ENCODE measurements at places on chromosomes 11 and 22. TPM values are rescaled to one million over a fixed set of nuclear protein-coding genes. Genes with fewer than 3 reads are reported as not detected.

GRCh38 chr11:107792049-107792443 lies 66.5 kb downstream of the SLC35F2 start:
- no peak for DNase-seq

ADAMTS15 gene
- total RNA-seq, result 45.6 TPM

DNA sequence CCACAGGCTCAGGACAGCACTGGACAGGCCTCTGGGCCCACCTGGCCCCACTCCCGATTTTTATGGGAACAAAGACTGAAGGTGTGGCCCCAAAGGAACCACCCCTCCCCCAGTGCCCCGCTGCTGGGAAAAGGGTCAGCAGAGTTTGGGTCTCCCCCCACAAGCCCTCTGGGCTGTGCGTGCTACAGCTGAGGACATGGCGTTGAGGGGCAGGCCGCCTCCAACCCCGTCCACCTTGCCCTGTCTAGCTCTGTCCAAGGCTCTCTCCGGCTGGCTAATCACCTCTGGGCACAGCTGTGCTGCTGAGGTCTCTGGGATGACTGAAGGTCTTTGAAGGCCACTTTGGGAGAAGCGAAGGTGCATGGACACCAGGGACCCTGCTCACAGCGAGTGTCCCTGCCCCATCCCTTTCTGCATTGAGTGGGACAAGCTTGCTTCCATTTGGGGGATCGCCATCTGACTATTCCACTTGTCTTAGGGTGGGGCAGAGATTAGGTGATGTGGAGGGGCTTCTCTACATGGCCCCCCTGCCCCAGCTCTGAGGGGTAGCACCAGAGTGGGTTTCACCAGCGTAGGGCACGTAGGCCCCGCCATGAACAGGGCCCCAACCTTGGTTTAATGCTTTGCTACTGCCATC lies 6.5 kb downstream of the ASCL2 start:
- DNase-seq, result no peak

GRCh38 chr22:47051441-47052071 lies 289.1 kb downstream of the TBC1D22A start:
- DNase-seq, result no peak

GRCh38 chr11:111177037-111177871 lies 68.3 kb upstream of the POU2AF2 start:
- DNase-seq, result no peak

DNA sequence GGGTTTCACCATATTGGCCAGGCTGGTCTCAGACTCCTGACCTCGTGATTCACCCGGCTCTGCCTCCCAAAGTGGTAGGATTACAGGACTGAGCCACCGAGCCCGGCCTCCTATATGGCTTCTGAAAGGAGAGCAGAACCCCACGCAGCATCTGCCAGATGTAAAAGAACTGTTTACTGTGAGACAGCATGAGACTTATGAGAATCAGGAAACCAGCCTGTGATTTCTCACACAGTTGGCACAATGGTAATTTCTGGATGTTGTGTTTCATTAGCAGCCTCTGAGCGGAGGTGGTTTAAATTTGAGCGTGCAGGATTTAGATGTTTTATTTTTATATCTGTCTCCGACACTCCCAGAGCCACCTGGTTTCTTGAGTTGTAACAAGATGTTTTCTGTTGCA lies 33.8 kb downstream of the CEP164 start:
- no peak for DNase-seq

PRDM11 gene
- 16.0 TPM for total RNA-seq

GRCh38 chr11:132177106-132177505 lies 806.7 kb downstream of the NTM start:
- DNase-seq, result no peak

DNA sequence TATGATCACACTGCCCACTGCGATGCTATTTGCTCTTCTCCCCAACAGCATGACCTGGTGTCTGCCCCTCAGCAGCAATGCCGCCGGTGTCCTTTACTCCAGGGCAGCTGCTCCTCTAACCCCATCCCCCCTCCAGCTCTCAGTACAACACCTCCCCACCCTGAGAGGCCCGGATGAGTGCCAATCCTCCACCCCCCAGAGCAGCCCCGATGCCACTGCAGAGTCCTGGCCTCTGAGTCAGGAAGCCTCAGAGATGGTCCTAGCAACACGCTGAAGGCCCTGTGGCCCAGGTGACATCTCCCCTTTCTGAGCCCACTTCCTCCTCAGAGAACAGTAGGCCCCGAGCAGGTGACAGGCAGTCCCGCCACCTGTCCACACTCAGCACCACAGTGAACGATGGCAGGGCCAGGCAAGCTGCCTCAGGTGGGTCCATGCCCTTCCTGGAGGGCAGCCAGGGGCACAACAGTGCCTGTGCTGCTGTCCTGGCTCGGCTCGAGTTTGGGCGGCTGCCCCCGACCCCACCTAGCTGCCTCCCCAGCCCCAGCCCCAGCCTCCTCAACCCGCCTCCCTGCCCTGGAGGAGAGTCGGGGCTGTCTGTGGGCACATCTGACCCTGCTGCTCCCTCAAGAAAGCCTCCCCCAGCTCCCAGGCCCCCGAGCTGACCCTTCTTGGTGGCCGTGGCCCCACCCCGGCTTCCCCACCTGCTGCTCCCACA lies 3.9 kb upstream of the NDUFS8 start:
- DNase-seq, result no peak

DNA sequence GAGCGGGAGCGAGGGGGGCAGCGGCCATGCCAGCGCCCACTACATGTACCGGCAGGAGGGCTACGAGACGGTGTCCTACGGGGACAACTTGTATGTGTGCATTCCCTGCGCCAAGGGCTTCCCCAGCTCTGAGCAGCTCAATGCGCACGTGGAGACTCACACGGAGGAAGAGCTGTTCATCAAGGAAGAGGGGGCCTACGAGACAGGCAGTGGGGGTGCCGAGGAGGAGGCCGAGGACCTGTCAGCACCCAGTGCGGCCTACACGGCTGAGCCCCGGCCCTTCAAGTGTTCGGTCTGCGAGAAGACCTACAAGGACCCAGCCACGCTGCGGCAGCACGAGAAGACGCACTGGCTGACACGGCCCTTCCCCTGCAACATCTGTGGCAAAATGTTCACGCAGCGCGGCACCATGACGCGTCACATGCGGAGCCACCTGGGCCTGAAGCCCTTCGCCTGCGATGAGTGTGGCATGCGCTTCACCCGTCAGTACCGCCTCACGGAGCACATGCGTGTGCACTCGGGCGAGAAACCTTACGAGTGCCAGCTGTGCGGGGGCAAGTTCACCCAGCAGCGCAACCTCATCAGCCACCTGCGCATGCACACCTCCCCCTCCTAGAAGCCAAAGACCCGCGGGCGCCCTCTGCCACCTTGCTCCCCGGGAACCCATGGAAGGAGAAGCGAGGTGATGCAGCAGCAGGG lies 20.9 kb upstream of the TMEM191C start:
- no peak for DNase-seq

- no peak for DNase-seq
Observed at GRCh38 chr11:86978756-86979608, 23.8 kb upstream of the FZD4 start.

DNA sequence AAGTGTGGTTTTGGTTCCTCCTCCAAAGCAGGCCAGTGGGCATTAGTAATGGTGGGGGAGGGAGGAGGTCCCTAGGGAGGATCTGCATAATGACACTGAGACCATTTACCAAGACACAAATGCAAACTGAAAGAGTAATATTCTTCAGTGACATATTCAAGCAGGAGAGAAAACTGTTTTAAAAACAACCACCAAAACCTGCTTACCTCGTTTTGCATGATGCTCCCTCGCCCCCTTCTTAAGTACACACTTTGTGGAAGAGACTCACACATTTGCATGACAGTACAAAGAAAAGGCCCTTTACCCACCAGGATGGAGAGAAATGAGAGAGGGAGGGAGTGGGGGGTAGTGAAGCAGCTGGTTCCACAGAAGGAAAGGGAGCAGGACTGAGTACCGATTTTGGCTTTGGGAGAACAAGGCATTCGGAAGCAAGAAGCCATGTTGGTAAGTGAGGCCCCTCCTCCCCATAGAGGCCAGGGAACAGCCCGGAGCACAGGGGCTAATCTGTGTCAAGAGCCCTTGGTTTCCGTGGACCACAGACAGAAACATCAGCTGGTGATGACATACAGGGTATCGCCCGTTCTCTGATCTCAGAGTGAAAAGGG lies 13.0 kb upstream of the OPCML start:
- DNase-seq, result no peak

DNA sequence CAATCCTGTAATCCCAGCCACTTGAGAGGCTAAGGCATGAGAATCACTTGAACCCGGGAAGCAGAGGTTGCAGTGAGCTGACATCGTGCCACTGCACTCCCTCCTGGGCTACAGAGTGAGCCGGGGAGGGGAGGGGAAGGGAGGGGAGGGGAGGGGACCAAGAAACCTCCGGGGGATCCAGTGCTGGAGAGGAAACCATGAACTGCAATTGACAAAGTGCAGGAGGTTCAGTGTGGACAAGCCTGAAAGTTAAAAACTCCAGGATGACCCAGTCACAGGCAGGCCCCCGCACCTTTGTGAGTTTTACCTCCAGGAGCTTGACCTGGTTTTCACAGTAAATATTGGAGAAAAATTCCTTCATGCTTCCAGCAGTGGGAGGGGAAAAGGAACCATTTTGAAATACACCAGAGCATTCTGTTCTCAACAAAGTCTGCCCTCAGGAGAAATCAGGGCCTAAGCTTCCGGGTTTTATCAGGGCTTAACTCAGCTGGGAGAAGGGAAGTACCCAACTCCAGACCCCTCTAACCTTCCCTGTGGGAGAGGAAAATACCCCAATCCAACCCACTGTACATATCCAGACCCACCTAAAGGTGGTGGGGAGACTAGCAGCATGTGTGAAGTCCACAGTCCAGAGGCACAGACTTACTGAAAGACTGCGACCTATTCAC lies 15.5 kb upstream of the ZFTA start:
- DNase-seq, result no peak

- no peak for DNase-seq
Observed at GRCh38 chr22:43401661-43402060, 10.2 kb upstream of the MPPED1 start.

GRCh38 chr11:125464666-125465065 lies 31.4 kb downstream of the FEZ1 start:
- DNase-seq, result no peak

CCDC87 gene
- total RNA-seq, result 0.27 TPM

GPHA2 gene
- total RNA-seq, result not detected

- DNase-seq, result no peak
Observed at GRCh38 chr22:25346859-25347751, 127.7 kb downstream of the CRYBB2 start.

DNA sequence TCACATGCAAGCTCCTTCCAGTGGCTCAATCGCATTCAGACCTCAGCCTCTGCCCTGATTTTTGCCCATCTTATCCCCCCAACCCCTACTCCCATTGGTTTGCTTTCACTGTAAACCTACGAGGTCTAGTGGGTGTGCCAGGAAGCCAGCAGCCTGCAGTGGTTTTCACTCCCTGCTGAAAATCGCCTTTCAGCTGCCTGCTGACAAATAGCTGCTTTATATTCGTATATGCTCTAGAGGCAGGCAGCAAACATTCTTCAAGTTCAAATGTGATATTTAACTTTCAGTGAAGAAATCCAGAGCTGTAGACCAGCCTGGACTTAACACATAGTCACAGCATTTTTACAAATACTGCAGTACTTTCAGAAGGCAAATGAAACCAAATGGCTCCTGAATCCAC lies 92.8 kb upstream of the APOA1 start:
- DNase-seq, result no peak

DNA sequence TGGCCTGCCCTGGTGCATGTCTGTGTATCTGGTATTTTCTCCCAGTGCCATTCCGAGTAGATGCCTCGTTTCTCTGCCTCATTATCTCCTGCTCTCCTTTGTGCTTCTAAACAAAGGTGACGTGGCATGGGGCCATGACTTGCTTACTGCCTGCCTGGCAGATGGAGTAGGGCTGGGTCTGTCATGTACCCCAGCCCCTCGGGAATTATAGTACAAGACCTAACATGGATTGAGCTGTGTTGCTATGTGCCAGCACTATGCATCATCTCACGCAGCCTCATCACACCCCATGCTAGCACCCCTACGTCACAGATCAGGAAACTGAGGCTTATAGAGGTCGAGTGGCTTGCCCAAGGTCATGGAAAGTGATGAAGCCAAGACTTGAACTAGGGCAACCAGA lies 88.1 kb downstream of the GALNT18 start:
- DNase-seq, result no peak

HBG2 gene
- total RNA-seq, result not detected

DNA sequence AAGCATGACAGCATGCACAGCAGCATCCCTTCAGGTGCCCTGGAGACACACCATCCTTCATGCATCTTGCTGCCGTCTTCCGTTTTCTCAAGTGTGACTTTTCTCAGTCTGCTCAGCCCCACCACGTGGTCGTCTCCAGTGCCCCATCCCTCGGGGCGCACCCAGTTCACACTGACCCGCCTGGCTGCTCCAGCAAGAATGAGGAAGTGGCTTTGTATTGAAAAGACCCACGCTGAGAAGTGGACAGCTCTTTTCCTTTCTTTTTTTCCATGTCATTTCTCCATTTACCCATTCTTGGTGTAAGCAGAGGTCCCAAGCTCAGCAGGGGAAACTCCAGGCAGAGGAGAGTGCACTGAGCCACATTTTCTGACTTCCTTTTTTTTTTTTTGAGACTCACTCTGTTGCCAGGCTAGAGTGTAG lies 14.5 kb downstream of the SERPINH1 start:
- DNase-seq, result no peak

GRCh38 chr11:110434952-110435779 lies 5.4 kb downstream of the FDX1 start:
- no peak for DNase-seq

NPTXR gene
- 19.7 TPM for total RNA-seq

GRCh38 chr22:44450503-44450902 lies 47.5 kb downstream of the RTL6 start:
- no peak for DNase-seq

DNA sequence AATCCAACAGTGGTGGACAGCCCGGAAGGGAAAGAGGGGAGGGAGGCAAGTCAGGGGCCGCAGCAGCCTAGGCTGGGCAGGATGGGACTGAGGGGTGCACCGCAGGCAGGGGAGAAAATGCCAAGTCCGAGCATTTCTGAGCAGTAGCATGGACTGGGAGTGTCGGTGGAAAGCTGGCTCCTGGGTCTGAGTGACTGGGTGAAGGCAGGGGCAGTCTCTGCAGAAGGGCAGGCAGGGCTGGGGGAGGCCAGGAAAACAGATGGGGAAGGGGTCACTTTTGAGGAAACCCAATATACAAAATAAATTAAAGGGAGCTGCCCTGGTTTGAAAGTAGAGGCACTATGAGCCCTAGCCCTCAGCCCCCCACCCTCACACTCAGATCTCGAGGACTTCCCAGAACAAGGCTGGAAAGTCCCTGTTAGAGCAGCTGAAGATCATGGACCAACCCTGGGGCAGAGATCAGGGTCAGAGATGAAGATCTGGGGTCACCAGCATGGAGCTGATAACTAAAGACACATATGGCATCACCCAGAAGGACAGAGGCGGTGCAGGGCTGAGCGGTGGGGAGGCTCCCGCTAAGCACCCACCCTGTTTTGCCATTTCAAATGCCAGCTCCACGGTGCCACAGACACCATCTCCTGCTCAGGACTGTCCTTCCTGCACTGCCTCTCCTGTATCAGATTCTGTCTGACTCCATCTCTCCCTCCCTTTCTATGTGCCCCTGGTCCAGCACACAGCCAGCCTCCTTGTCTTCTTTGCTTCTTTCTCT lies 32.4 kb upstream of the ETS1 start:
- no peak for DNase-seq

PKP3 gene
- total RNA-seq, result 0.32 TPM

Data from Right ventricle myocardium inferior (tissue), 1 donor.